ENCODE measurements at places on chromosomes 6 and 20.

DNA sequence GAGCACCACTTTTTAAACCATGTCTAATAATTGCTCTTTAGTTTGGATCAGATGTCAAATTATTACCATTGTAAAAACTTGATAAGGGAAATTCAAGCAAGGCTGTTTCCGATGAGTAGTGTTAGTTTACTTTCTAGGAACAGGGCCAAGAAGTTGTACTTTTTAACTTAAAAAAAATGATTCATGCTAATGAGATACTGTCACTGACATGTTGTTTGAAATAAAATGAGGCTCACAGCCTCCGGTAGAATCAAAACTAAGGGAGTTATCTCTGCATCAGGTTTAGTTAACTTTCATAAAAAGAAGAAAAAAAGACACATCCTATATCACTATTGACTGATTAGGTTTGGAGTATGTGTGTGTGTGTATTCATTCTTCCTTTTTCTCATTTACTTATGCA is 55.2 kb upstream of the SUPT3H start:
- DNase-seq, result no peak

DNA sequence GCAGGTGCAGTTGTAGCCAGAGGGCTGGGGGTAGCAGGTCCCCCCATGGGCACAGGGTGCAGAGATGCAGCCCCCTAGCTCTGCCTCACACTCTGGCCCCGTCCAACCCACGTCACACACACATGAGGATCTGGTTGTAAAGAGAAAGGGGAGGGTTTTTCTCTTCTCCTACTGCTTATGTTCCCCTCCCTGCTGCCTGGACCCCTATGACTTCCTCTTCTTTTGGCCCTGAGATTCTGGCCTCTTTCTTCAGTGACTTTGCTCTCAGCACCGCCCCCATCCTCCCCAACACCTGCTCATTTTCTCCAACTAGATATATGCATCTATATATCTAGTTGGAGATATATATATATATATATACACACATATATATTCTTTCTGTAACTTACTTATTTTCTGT is 9.7 kb downstream of the NOTCH4 start:
- DNase-seq, result no peak

DNA sequence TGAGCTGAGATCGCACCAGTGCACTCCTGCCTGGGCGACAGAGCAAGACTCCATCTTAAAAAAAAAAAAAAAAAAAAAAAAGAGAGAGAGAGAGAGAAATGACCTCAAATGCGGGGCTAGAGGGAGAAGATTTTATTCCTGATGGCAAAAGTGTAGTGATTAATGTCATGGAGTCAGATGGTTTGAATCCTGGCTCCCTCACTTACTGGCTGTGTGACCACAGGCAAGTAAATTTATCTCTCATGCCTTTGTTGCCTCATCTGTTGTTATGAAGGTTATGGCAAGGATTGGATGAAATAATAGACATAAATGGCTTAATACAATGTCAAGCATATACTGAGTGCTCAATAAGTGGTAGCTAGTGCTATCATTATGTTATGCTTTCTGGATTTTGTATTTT is 29.3 kb downstream of the RIN2 start:
- no peak for DNase-seq

- no peak for DNase-seq
Measured at GRCh38 chr6:85077098-85077497, 312.7 kb upstream of the TBX18 start.

DNA sequence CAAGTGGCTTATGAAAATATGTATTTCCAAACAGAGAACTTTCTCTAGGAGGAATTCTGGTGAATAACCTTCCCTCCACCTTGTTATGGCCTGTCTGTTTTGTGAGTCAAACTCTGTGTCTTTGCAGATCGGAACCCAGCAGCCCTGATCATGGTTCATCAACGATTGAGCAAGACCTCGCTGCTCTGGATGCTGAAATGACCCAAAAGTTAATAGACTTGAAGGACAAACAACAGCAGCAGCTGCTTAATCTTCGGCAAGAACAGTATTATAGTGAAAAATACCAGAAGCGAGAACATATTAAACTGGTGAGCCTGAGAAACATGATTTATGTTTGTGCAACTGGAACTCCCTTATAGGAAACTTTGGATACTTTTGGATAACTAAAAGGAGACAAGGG is 294.5 kb upstream of the PLCB4 start:
- no peak for DNase-seq

DNA sequence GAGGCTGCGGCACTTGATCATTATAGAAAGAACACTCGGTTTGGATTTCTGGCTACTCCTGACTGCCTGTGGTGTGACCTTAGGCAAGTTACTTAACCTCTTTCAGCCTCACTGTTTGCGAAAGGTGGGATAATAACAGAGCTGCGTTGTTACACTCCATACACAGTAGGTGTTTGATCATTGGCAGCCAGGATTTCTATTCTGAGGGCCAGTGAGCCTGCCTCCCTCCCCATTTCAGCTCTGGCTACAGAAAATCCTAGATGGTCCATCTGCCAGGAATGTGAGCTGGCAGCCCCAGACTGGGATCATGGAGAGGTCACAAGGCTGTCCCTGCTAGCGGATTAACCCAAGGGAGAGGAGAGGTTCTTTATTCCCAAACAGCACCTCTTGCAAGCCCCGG is 2.7 kb downstream of the KCNB1 start:
- no peak for DNase-seq

DNA sequence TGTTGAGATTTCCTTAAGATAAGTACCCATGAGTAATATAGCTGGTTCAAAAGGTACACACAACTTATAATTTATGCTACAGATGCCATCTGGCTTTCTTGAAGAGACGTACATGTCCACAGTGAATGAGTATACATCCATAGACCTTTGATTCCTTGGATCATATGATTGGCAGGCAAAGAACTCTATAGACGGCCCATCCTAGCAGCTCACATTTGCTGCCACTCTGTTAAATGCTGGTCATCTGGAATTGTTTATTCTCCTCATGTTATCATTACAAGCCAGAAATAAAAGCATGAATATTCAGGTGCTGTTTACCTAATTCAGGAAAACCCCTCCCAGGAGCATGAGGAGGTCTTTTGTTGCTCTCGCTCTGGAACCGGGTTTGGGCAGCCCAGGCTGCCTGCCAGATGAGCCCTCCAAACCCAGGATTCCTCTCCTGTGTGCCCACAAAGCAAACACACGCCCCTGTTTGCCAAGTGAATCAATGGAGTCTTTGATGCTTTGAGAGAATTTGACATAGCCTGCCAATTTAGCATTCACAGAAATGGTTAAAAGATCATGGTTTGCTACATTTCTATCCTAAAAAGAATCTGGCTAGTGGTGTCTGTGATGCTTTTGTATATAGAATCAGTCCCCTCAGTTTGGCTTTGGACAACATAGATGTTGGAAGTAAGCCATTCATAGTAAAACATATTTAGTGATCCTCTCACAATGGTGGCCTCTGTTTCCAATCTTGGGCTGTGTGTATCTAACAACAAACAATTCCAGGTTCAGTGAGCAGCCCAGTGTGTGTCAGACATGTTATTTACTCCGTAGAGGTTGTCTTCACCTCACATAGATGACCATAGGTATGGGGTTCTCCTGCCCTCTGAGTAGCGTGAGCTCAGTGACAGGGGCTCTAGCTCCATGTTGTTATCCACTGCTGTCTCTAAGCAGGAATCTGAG is 17.5 kb upstream of the PLCG1 start:
- DNase-seq, result no peak

GRCh38 chr20:24479595-24479994 is 10.2 kb downstream of the SYNDIG1 start:
- no peak for DNase-seq

DNA sequence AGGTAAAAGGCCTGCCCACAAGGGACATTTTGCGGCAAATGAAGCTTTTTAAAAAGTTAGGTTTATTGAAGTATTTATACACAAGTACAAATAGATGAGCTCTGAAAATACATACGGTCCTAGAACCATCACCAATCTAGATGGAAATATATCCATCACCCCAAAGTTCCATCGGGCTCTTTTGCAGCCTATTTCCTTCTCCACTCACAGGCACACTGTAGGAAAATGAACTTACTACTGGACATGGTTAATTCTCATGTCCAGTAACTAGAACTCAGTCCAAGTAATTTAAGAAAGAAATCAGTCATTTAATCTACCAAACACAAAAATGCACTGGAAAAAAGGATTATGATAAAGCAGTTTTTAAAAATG is 6.2 kb downstream of the PCNA start:
- DNase-seq, result no peak

GRCh38 chr6:148501178-148501590 is 158.5 kb downstream of the SASH1 start:
- no peak for DNase-seq

DNA sequence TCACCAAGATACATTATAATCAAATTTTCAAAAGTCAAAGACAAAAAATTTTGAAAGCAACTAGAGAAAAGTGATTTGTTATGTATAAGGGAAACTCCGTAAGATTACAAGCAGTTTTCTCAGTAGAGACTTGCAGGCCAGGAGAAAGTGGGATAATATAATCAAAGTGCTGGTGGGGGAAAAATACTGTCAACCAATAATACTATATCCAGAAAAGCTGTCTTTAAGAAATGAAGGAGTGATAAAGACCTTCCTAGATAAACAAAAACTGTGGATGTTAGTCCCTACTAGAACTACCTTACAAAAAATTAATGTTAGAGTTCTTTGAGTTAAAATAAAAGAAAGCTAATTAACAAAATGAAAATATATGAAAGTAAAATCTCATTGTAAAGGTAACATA is 79.7 kb downstream of the SYNE1 start:
- no peak for DNase-seq

DNA sequence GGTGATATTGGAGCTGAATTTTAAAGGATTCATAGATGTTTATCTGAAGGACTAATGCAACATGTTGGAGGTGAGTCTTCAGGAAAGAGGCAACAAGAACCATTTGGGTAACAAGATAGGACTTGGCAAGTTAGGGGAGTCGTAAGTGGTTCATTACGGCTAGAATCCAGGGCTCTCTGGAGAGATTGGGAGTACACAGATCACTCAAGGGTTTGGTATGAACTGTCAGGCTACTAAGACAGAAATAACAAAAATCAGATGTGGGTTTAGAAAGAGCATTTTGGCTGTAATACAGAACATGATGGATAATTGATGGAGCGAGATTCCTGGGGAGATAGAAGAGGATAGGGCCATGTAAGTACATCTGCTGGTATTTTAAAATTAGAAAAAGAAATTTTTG is 86.3 kb upstream of the ESR1 start:
- DNase-seq, result no peak

- peak; percentile 94 for DNase-seq
Measured at GRCh38 chr6:79269877-79270276, 35.4 kb upstream of the HMGN3 start.

DNA sequence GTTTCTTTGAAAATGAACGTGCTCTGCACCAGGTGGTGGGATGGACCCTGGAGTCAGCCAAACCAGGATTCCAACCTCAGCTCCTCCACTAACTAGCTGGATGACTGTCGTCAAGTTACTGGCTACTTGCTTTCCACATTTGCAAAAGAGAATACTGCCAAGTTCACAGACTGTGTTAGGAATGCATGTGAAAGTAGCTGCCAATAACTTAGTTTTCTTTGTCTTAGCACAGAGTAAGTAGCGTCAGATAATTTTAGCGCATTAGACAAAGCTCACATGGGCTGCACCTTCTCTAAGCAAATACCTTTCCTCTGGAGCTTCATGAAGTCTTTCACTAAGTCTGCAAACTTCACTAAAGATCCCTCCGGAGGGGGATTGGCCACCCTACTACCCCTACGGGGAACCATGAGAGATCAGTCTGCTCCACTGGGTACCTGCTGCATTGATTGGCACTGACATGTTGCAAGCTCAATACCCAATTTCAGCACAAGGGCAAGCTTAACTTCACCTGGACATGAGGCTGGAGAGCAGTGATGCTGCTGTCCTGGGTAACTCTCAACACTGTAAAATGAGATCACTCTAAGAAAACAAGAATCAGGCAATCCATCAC is 113.9 kb downstream of the MBOAT1 start:
- DNase-seq, result no peak

DNA sequence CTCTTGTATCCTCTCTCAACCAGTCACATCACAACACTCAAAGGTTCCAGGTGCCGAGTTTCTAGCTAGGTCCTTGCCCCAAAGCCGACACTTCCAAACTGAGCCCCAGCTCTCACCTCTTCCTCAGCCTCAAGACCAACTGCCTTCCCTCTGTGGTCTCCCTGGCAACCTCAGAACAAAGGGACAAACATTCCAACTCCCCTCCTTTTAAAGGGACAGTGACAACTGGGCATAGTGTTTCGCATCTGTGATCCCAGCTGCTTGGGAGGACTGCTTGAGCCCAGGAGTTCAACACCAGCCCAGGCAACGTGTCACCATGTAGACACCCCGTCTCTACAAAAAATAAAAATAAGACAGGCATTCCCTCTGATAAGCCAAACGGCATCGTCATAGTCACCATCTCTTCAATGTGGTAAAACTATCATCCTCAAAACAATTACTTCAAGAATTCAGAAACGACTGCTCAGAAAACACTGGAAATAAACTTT is 11.3 kb downstream of the DIDO1 start:
- peak; percentile 82 for DNase-seq

DNA sequence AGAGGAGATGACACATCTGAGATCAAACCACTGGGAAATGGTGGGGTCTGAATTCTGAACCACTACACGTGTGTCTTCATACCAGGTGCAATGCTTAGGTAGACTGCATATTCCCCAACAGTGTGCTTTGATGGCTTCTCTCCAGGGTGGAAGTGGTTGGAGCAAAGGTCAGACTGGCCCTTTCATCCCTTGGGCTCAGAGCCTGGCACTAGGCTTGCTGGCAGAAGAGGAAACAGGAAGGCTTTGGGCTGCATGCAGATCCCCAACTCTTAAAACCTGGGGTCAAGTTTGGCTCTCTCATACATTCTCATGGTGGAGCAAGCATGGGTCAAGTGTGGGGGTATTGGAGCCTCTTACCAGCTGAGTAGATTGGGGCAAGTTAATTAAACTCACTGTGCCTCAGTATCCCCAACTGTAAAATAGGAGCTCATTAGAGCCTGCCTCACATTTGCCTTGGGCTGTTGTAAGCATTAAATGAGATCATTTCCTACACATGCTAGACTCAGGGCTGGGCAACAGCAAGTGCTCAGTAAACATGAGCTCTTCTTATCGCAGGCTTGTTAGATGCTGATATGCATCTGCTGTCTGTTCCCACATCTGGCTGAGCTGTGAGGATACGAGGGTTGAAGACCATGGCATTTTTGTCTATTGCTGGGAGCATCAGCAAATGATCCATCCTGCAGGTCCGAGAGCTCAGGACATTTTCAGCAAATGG is 51.6 kb upstream of the FAM83D start:
- DNase-seq, result no peak

DNA sequence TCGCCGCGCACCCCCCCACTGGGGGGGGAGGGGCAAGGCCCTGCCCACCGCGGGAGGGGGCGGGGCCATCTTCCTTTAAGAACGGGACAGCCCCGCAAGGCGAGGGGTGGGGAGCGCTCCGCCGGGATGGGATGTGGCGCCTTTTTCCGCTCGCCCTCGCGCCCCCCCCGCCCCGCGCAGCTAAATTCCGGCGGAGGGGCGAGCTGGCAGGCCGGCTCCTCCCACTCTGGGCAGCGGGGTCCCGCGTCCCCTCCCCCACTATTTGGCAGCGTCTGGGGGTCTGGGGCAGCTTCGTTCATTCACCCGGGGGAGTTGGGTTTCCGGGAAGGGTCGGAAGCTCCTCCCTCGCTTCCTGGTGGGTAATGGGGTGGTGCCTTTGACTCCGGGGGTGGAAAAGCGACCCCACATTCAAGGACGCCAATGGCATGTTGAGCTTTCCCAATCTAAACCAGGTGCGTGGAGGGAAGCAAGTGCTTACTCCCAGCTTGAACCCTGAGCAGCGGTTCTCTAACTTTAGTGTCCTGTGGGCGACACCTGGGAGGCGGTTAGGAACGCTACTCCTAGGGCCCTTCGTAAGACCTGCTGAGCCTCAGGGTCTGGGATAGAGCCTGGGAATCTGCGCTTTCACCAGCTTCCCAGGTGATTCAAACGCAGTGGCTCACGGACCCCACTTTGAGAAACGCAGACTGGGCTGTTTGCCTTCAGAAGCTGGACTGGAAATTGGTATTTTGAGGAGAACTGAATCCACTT is 927 bp downstream of the ASXL1 start:
- peak; percentile 63 for DNase-seq
